ENCODE measurements at places on chromosomes 7 and 10.
A peak's percentile ranks its signal among the peaks of the same experiment; 100 is the strongest.

DNA sequence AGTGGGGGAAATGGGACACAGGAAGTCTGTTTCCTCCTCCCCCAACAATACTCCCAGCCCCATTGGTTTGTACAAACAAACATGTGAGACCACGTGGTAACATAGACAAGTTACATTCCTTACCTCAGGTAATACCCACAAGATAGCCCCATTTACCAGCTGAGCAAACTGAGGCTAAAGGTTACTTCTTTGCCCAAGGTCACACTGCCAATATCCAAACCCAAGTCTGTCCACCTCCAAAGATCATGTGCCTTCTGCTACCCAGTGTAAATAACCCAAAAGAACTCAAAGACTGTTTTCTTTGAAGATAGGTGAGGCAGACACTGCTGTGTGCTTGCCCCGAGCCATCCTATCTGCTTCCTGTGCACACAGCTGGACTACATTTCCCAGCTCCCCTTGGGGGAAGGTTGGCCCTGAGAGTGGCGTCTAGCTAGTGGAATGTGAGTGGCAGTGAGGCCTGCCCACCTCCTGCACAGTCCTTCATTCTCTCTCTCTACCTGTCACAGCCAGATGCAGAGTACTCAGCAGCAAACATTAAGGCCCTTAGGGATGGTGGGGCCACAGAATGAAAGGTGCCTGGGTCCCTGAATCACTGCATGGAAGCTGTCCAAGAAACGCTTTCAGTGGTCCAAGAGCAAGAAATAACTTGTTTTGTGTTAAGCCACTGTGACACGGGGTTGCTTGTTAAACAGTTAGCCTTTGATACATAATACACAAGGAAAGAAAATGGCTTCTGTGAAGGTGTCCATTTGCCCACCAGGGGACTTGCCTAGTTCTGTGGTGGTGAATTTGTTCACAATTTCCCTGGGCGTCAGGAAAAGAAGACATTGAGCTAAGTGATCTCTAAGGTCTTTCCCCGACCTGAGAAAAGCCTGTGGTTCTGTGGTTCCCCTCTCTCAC is 257.7 kb upstream of the NFE2L3 start:
- peak; percentile 80 for DNase-seq

DNA sequence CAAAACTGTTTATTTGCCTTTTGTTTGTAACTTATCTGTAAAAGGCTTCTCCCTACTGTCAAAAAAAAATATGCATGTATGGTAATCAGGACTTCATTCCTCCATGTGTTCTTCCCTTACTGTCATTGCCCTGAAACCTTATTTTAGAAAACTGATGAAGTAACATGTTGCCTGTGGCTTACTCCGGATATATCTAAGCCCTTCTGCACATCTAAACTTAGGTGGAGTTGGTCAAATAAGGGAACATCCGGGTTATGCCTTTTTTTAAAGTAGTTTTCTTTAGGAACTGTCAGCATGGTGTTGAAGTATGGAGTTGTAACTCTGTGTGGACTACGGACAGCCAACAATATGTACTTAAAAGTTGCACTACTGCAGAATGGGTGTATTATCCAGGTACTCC is 6.2 kb downstream of the SAR1A start:
- DNase-seq: no peak

DNA sequence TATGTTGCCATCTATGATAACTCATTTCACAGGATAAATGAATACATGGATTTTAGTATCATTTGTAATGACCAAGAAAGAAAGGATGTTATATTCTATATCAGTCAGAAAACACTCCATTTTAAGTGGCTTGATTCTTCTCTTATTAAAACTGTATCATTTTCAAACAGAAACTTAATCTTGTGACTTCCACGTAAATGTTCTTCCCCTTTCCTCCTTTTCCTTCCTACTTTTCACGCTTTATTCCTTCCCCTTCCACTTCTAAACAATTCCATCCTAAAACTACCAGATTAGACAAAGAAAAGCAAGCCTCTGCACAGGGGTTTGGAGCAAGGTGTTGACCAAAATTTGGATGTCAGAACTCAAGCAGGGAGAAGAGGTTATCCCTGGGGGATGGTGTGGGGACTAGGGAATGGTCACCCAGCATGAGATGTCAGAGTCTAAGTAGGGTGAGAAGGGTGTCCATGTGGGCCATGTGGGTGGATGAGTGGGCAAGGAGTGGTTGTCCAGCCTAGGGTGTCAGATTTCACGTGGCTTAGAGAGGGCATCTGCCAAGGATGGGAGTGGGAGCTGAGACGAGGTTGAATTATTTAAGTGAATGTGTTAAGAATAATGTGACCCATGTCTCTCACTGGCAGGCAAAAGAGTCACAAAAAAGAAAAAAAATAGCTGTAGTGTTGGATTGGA is 5.0 kb upstream of the GSAP start:
- no peak for DNase-seq

GRCh38 chr10:125159486-125159931 is 854 bp downstream of the CTBP2 start:
- no peak for DNase-seq

- peak; percentile 49 for DNase-seq
Measured at GRCh38 chr7:40680657-40681056, 545.9 kb downstream of the SUGCT start.

GRCh38 chr10:56632537-56632936 is 271.5 kb upstream of the ZWINT start:
- no peak for DNase-seq

GRCh38 chr7:131111081-131111576 is 216.5 kb upstream of the MKLN1 start:
- peak; percentile 82 for DNase-seq

DNA sequence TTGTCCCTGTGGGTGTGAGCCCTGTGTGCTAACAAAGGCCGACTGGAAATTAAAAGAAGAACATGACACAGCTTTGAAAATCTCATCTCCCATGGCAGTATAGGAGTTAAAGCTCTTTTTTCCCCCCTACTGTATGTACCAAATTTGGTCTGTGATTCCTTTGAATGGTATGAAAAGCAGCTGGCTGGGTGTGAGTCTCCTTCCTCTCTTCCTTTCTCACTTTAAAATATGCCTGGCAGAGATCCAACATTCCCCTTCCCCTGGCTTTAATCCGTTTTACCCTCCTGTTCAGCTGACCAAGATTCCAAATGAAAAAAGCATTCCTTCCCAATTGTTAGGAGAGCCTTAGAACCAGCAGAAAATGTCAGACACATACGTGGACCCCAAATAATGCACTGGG is 225.0 kb upstream of the CELF2 start:
- peak; percentile 92 for DNase-seq

DNA sequence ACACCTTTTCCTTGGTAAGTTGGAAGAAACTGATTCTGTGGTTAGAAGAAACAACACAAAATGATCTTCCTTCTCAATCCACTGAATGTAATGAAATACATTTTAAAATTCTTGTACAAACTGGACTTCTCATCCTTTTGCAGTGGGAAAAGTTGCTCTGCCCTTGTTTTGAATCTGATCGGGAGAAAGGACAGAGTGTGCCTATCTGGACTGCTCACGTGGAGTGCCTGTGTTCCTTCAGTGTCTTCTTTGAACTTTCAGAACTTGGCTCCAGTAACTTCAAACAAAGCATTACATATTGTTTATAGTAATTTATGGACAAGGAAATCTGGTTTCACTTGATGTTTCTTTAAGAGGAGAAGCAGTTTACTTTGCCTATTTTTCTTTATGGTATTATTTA is 17.1 kb downstream of the SLC26A3 start:
- no peak for DNase-seq

DNA sequence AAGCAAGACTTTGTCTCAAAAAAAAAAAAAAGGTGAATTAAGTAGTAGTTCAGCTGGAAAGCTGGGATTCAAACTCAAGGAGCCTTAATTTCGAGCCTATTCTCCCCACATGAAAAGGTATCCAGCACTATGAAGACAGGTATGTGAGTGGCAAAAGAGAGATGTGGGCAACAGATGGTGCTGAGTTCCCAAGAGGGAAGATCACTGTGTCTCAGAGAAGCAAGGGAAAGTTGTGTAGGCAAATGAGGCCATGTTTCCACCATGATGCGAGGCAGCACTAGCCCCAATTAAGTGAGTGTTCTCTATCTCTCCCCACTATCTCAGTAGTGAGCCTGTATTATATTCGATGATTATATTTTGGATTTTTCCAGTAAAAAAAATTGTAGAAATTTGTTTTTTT is 19.8 kb upstream of the ST7 start:
- DNase-seq: no peak

GRCh38 chr7:90239050-90239449 is 5.9 kb upstream of the CFAP69 start:
- no peak for DNase-seq

DNA sequence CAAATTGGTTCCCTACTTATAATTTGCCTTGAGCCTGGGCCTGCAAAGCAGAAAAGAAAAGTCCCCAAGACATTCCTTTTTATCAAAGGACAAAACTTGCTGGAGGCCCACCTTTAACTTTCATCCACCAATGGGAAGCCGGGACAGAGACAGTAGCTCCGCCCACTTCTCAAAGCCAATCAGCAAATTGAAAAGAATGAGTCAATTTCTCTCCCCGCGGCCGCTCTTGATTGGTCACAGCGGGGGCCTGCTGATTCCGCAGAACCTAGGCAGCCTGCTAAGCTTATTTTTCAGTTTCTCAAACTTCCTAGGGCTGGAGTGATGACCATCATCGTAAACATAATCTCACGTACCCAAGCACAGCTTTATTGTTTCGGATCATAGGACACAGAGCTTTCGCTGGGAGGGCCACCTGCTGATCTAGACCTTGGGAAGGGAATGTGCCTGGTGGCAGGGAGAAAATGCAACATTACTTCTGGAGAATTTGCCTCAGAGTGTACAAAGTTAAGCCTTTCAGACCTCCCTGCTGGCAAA is at the start of gene SLC13A4:
TSS of gene SLC13A4 (minus strand) at position 51 of the 534 bp plus-strand sequence. CDS start 690 bp downstream, outside the sequence.
- no peak for DNase-seq

DNA sequence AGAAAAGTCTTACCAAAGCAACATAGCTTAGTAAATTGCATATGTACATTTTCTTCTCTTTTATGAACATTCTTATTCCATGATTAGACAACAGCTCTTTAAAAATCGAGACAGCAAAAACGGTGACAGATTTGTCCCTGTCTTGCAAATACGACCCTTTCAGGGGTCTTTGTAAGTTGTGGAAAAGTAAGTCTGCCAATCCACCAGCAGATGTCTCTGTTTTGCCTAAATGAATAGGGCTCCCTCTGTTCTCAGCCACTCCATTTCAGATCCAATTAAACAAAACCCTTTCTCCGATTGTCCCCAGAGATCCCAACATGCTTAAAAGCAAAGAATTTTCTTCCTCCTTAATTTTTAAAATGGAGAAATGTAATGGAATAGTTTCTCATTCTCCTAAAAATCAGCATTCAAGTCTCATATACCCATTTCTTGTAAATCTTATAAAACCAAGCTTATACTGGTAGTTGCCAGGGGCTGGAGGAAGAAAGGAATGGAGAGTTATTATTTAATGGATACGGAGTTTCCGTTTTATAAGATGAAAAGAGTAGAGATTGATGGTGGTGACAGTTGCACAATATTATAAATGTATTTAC is 61.0 kb upstream of the NFE2L3 start:
- DNase-seq: peak; percentile 55

GRCh38 chr10:44673245-44673983 is 237.7 kb upstream of the TMEM72 start:
- DNase-seq: no peak

- DNase-seq: peak; percentile 60
Measured at GRCh38 chr10:93554760-93555432, 11.6 kb upstream of the FFAR4 start.

GRCh38 chr10:100306861-100307260 is 20.4 kb upstream of the BLOC1S2 start:
- no peak for DNase-seq

DNA sequence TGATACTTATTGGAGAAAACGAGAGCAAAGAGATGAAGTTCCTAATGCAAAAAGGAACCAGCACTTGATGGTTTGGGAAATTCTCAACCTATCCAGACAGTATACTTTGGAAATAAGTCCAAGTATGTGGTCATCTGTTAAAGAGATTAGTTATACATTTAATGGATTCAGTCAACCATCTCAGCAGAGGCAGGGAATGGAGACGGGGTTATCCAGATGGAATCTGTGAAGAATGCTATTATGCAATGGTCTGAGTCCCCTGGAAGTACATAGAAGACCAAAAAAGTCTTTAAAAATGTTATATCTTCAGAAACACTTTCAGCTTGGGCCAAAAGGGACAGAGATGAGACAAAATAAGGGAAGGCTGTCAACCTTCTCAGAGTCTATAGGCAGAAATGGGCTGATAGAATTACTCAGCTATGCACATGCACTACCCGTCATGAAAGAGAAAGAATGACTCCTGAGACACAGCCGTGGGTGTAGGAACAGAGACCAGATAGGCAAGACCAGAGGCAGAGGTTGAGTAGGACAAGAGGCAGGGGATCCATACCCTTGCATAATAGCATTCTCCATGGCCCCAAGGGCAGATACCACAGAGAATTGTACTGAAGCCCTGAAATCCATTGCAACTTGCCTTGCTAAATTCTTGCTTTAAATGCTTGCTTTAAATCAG is 738.8 kb upstream of the POT1 start:
- peak; percentile 83 for DNase-seq

- DNase-seq: no peak
Measured at GRCh38 chr10:129057856-129058663, 409.0 kb upstream of the MGMT start.

DNA sequence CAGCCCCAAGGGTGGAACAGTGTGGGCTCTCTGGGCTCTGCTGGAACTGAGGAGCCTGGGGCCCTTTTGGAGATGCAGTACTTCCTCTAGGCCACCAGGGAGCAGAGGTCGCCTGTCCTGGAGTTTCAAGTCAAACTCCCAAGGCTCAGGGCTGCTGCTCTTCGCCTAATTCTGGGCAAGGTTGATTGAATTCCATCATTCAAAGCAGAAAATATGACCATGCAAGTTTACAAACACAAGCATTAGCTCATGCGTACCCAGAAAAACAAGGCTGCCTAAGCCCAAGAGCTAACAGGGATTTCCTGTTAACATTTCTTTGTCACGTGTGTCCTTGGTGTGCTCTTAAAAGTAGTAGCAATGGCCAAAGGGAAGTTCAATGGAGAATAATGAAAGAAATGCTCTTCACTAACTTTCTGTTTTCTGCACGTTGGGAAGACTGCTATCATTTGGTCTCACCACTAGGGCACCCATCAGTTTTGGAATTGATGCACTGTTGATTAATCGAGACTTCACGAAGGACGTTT is 20.1 kb downstream of the LDB3 start:
- peak; percentile 76 for DNase-seq

DNA sequence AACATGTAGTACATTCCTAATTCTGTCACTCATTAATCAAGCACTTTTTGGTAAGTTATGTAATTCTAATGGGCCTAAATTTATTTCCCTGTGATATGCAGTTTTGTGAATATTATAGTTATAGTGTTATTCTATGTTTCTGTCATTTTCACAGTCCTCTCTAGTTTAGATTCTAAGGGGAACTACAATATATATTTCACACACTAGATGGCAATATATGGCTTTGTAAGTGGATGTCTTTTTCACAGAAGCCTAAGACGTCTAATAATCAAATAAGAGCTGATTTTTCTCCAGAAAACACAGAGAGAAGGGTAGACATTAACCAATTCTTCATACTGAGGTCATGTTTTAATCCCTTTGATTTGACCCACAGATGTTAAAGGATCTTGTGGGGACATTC is 18.0 kb downstream of the RNLS start:
- DNase-seq: peak; percentile 42

- no peak for DNase-seq
Measured at GRCh38 chr10:128103229-128103714, 23.0 kb downstream of the MKI67 start.
